ENCODE measurements at places on chromosomes 3 and 15.

GRCh38 chr15:75641603-75642002, 1.6 kb upstream of the IMP3 start:
- no peak overlapping the region for H3K4me3 ChIP-seq
- peaks cover 3% of the 10 kb centered on the region for H3K4me1 ChIP-seq
- no peak overlapping the region for H3K27ac ChIP-seq
- H3K27me3 ChIP-seq: no peaks in the 10 kb centered on the region

DNA sequence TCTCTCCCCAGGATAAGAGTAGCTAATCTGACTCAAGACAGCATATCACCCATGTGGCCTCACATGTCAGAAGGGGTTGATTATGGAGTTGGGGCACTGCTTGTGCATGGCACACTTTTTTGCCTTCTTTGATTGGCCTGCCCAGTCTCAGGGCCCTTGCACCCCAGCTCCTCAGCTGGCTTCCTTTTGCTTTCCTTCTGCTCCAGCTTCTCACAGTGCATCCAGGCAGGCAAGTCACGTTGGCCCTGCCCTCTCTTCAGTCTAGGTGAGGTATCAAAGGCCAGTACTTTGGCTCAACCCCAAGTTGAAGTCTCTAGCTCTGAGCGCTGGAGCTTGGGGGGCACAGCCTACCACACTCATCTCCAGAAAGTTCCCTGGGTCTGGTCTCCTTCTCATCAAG, 42.2 kb downstream of the NGRN start:
- no peaks in the 10 kb centered on the region for H3K27me3 ChIP-seq
- no peak for DNase-seq
- H3K4me3 ChIP-seq: no peak overlapping the region
- no peak overlapping the region for H3K27ac ChIP-seq
- no peaks in the 10 kb centered on the region for H3K4me1 ChIP-seq

DNA sequence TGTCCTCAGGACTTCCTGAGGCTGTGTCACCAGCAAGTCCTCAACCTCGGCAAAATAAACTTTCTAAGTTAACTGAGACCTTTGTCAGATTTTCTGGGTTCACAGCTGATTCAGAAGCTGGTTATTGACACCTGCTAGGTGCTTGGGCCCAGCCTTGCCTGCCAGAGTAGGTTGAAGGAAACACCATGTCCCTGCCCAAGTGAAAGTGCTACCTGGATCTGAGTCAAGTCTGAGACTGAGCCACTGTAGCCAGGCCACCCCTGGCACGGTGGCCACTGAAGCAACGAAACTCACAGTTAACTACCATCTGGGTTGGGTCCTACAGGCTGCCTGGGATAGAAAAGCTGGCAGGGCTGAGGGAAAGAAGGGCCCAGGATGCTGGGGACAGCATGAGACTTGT, 8.2 kb downstream of the HYAL2 start:
- no peak for DNase-seq
- H3K36me3 ChIP-seq: no peaks in the 10 kb centered on the region
- H3K27me3 ChIP-seq: no peaks in the 10 kb centered on the region

DNA sequence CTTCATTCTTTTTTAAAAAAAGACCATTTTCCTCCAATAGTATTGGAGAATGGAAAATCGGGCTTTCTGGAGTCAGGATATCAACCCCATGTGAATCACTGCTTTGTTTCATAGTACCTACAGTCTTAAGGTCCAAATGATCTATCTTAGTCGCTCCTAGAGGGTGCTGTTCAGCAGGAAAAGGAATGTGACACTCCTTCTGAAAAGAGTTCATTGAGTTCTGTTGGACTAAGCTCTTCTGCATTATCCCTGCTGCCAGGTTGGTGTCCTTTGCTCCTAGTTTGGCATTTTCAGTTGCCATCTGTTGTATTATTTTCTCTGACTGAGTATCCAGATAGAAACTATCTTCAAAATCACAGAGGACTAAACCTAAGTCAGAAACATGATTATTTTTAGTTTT, 57.2 kb downstream of the POLQ start:
- no peak overlapping the region for H3K4me3 ChIP-seq
- no peaks in the 10 kb centered on the region for H3K27me3 ChIP-seq
- DNase-seq: no peak

- no peaks in the 10 kb centered on the region for H3K4me1 ChIP-seq
- H3K36me3 ChIP-seq: no peaks in the 10 kb centered on the region
- H3K4me3 ChIP-seq: no peak overlapping the region
- no peak for DNase-seq
Measured at GRCh38 chr3:185629554-185630181, 43.6 kb downstream of the SENP2 start.

- DNase-seq: peak; percentile 54
- H3K4me1 ChIP-seq: no peaks in the 10 kb centered on the region
- H3K36me3 ChIP-seq: no peaks in the 10 kb centered on the region
- H3K27me3 ChIP-seq: no peaks in the 10 kb centered on the region
- H3K27ac ChIP-seq: peak overlapping the region; percentile 89
Measured at GRCh38 chr15:65303687-65304380, 643 bp upstream of the RNU5B-1 start.

DNA sequence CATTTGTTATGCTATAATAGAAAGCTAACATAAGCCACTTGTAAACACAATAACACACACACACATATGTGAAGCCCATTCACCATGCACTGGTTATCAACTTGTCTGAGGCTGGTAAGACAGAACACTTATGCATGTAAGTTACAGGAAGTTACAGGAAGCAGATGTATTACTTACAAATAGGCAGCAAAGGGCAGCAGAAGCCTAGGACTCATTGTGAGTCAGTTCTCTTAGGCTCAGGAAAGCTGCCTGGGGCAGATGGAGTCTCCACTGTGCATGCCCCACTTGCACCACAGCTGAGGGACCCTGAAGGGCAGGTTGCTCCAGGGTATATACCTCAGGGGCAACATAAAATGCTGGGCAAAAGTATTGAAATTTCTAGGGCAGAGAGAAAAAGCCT, 748.8 kb upstream of the CCDC54 start:
- no peak for DNase-seq
- no peaks in the 10 kb centered on the region for H3K4me1 ChIP-seq
- no peak overlapping the region for H3K27ac ChIP-seq

DNA sequence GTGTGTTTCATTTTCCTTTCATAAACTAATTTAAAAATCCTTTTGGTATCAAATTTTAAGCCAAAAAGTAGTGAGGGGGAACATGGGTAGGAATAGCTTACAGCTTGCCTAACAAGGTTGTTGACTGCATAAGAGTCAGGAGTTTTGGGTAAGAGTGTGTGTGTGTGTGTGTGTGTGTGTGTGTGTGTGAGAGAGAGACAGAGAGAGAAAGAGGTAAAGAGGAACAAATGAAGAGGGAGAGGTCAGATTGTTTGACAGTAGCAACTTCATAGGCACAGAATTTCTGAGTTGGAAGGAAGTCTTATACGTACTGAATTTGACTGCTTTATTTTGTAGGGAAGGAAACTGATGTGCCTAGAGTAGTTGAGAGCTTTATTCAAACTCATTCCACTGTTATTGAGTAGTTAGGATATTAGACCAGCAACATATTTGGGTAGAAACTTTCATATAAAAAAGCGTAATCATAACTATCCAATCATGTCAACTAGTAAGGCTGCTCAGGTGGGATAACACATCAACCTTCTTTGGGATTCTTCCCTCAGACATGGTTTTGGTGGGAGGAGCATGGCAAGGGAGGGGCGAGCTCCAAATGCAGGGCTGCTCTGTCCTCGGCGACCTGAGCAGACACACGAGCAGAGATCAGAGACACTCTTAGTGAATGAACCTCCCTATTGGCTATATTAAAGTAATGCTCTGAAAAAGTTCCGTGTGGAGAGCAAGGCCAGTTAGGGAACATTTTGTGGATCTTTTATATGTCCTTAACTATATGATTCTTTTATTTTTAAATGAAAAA, 86.4 kb downstream of the LPP start:
- H3K27ac ChIP-seq: peak overlapping the region; percentile 66
- no peaks in the 10 kb centered on the region for H3K36me3 ChIP-seq
- peaks cover 20% of the 10 kb centered on the region for H3K4me1 ChIP-seq
- H3K4me3 ChIP-seq: no peak overlapping the region
- no peak for DNase-seq
- H3K27me3 ChIP-seq: no peaks in the 10 kb centered on the region
